Caki2 (cell line): ENCODE measurements at places on chromosomes 7 and 10. TPM values are rescaled to one million over a fixed set of nuclear protein-coding genes. Genes with fewer than 3 reads are reported as not detected.

Gene FGFBP3
- total RNA-seq, result 1.2 and 2.9 TPM in 2 replicates

DNA sequence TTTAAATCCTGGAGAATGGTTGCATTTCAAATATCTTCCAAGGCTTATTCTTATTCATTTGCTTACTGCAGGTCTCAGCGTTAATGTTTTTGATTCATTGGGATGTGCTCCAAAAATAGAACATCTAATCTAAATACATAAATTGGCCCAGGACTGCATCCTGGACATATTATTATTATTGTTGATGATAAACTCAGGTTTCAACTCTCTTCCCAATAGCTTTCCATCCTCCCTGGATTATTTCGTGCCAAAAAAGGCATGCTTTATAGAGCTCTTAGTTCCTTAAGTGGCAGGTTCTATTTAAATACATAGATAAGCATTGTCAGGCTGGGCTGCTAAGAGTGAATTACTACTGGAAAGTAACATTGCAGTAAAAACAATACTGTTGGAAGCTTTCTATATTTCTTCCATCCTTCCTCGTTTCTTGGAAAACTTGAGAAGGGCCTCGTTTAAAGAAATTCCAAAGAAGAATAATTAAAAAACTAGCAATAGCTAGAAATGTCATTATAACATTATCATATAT is 14.7 kb upstream of the PRKAR2B start:
- no peak for DNase-seq

DNA sequence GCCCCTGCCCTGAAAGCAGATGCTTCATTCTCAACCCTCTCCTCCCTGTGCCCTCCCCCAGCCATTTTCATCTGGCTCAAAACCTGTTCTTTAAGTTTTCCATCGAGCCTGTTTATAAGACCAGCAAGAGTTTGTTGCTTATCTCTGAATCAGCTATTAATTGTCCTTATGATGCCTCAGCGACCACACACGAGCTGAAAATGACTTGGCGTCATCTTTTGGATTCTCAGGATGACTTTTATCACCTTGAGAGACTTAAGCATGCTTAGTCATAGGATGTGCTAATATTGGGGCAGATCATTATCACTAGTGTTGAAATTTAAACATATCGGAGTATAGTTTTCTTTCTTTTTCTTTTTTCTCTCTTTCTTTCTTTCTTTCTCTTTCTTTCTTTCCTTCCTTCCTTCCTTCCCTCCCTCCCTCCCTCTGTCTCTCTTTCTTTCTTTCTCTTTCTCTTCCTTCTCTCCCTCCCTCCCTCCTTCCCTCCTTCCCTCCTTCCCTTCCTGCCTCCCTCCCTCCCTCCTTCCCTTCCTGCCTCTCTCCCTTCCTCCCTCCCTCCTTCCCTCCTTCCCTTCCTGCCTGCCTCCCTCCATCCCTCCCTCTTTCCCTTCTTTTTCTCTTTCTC is 184.5 kb downstream of the PHTF2 start:
- no peak for DNase-seq

- DNase-seq, result no peak
Observed at GRCh38 chr10:7258948-7259523, 151.8 kb downstream of the SFMBT2 start.

Gene C10orf71
- not detected in 2 replicates for total RNA-seq

GRCh38 chr10:83233691-83234090 is 905.6 kb upstream of the GHITM start:
- no peak for DNase-seq

Gene PGAM2
- total RNA-seq, result not detected in 2 replicates

Gene KIF11
- 7.4 and 15.1 TPM in 2 replicates for total RNA-seq

Gene SLC39A12
- total RNA-seq, result not detected in 2 replicates

Gene DOCK1
- 14.6 and 17.1 TPM in 2 replicates for total RNA-seq

Gene RPEL1
- total RNA-seq, result not detected in 2 replicates

DNA sequence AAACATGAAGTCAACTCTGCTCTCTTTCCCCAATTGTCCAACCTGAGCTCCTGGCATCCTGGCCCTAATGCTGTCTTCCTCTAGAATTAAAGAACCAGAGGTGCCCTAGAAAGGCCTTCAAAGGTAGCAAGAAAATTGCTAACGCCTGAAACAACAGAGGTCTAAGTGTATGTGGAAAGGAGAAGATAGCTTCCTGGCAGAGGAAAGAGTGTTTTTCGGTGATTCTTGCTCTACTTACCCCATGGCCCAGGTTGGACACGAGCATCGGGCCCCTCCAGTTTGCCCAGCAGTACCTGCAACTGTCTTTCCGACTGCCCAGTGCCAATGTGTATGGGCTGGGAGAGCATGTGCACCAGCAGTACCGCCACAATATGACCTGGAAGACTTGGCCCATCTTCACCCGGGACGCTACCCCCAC is 22.2 kb downstream of the MGAM2 start:
- no peak for DNase-seq

- peak; percentile 82 for DNase-seq
Observed at GRCh38 chr7:37901890-37902524, 14.6 kb downstream of the SFRP4 start.

DNA sequence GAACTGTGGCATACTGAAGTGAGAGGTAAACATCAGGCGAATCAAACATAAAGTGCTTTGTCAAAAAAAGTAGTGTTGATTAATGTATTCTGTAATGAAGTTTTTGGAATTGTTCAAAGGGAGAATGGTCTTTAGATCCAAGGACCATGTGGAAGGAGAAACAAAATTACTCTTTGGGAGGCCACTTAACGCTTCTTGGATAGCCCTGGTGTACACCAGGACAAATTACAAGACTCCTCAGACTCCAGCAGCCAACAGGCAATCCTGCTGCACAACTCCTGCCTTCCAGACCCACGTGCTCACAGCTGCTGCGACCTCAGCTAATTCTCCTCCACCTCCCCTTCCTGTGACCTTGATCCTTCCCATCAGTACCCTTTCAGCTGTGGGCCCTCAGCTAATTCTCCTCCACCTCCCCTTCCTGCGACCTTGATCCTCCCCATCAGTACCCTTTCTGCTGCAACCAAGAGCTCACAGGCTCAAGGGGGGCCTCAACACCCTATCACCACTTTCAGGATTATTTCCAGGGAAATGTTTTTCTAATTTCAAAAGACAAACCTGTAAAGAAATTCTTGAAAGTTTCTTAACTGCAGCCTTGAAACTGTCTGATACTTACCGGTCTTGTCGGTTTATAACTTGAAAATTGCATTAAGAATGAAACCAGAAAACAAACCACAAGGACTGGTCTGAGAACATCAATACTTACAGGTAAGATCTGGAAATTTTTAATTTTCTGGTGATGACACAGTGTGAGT is 29.7 kb upstream of the DDC start:
- no peak for DNase-seq

DNA sequence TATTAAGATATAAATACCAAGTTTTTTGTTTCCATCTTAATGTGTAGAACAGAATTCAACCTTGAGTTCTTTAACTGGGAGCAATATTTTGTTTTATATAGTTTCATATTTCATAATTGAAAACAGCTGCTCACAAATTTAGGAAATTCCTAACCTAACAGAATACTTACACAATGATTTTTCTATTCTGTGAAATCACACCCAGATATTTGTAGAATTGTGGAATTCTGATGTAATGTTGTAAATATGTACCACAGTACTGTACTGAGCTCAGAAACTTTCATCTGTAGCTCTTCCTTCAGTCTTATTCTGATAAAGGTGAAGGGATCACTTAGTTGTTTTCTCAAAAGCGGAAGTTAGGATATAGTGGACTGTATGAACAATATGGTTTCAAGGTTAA is 143.4 kb upstream of the GLI3 start:
- DNase-seq, result no peak

Gene POLR2J
- total RNA-seq, result 40.3 and 53.0 TPM in 2 replicates

- DNase-seq, result peak; percentile 55
Observed at GRCh38 chr7:44565097-44565794, 8.5 kb downstream of the DDX56 start.

Gene RNF32
- total RNA-seq, result 2.6 and 13.5 TPM in 2 replicates

- no peak for DNase-seq
Observed at GRCh38 chr10:29104661-29105399, 184.0 kb upstream of the LYZL1 start.

Gene STAM
- 14.3 and 23.6 TPM in 2 replicates for total RNA-seq

- DNase-seq, result no peak
Observed at GRCh38 chr10:132447446-132448247, 50.6 kb downstream of the PWWP2B start.

- DNase-seq, result no peak
Observed at GRCh38 chr10:124688889-124689670, 55.1 kb downstream of the FAM53B start.

DNA sequence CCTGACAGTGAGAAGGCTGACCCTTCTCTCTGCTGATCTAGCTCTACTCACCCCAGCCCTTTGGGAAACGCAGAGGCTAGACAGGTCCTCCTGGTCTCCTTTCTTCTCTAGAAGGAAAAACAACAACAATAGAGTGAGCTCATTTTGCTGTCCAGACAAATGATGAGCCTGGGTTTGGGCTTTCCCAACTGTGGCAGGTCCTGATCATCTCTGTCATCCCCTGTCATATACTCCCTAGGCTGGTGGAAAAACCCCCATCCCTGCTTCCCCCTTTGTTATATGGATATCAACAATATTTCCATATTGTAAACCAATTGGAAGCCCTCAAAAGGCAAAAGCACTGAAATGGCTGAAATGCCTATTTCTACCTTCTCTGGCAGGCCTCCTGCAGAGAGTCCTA is 9.2 kb upstream of the DDIT4 start:
- no peak for DNase-seq

Gene SVOPL
- total RNA-seq, result not detected in 2 replicates

Gene TRIM50
- total RNA-seq, result not detected in 2 replicates

Gene SUV39H2
- total RNA-seq, result 14.0 and 18.9 TPM in 2 replicates

Gene SPDYE1
- not detected in 2 replicates for total RNA-seq

Gene MSMB
- total RNA-seq, result not detected in 2 replicates

Gene KNDC1
- total RNA-seq, result 0.90 and 1.1 TPM in 2 replicates
